Stimulated activated naive B cell treated with anti-CD40 and anti-IgM and Interleukin-4, amounts not matched to agents 10 μg/mL and 1 μg/mL and 100 μg/mL, for 72 hours (primary cell): ENCODE measurements at places on chromosomes 4 and X.

GRCh38 chrX:118847676-118848075, 24.1 kb downstream of the ZCCHC12 start:
- no peak for DNase-seq

GRCh38 chr4:119329835-119330620, 8.1 kb upstream of the FABP2 start:
- no peak for DNase-seq

- DNase-seq = no peak
These were observed 90.7 kb upstream of the BRS3 start for GRCh38 chrX:136397001-136397400.

GRCh38 chr4:121177246-121178137, 13.4 kb upstream of the TNIP3 start:
- DNase-seq = no peak

GRCh38 chrX:138986235-138986634, 274.7 kb upstream of the FGF13 start:
- no peak for DNase-seq

GRCh38 chrX:9342561-9343051, 122.3 kb upstream of the TBL1X start:
- peak; percentile 13 for DNase-seq

- no peak for DNase-seq
These were observed 37.3 kb downstream of the RNF212 start for GRCh38 chr4:1075809-1076699.

DNA sequence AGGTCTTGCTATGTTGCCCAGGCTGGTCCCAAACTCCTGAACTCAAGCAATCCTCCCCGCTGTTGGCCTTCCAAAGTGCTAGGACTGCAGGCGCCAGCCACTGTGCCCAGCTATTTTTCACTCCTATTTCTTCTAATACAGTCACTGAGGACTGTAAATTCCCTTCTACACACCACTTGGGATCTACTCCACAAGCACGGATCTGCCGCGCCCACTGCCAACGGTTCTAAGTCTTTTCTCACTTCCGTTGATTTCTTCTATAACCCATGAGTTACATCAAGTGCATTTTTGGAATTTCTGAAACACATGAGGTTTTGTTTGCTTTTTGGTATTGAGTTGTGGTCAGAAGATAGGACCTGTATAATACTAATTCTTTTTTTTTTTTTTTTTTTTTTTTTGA, 48.6 kb downstream of the FAM53A start:
- no peak for DNase-seq

DNA sequence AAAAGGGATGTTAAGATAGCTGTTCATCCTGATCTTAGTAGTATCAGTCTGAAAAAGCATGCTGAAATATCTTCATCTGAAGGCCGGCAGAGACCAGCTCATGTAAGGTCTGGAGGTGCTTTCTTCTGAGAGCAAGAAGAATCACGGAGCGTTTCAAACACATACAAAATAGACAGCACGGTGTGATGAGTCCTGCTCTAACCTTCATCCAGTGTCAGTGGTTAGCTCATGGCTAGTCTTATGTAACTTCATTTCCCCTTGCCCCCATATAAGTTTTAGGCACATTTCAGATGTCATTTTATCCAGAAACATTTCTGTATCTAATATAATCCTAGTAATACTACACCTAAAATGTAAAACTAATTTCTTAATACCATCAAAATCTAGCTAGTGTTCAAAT, 27.8 kb downstream of the ADD1 start:
- DNase-seq = no peak

GRCh38 chrX:16892504-16893362, 22.6 kb upstream of the RBBP7 start:
- peak; percentile 36 for DNase-seq

GRCh38 chrX:119880552-119881437, 9.2 kb downstream of the NDUFA1 start:
- peak; percentile 15 for DNase-seq

GRCh38 chr4:77398256-77398655, 207.4 kb upstream of the CXCL13 start:
- no peak for DNase-seq

DNA sequence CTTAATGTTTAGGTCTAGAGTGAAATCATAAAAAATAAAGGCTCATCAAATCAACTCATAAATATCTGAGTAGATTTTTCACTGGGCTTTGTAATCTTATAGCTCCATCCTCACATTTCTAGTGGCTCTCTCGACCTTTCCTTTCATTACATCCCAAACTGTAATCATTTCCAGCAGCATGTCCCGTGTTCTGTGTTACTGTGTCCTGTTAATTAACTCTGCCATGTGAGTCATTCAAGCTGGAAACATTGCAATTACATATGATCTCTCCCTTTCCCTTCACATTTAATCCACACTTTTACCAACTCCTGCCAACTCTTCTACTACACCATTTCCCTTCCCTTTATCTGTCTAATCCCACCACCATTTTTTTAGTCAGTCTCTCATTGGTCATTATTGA, 75.5 kb downstream of the UGT8 start:
- no peak for DNase-seq

GRCh38 chr4:53490965-53491622, 100.2 kb downstream of the LNX1 start:
- no peak for DNase-seq

- no peak for DNase-seq
These were observed 201.8 kb upstream of the LEF1 start for GRCh38 chr4:108370291-108371141.

DNA sequence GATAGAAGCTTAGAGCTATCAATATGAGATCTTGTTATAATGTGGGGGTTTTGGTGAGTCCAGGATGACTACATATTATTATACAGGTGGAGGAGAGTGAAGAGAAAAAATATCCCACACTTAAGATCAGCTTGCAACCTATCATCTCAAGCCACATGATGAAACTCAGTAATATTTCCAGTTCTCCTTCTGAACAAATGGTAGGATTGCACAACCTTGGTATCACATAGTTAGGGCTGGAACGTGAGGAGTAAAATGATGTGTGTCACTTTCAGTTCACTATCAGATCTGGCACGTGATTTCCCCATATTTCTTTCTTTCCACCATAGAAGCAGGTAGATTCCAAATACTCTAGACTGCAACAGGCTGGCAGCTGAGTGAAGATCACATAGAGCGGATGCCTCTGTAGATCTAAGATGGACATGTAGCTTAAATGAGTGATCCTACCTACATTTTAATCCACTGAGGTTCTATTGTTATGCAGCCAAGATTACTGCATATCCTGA, 150.6 kb upstream of the ANKRD50 start:
- DNase-seq = no peak

DNA sequence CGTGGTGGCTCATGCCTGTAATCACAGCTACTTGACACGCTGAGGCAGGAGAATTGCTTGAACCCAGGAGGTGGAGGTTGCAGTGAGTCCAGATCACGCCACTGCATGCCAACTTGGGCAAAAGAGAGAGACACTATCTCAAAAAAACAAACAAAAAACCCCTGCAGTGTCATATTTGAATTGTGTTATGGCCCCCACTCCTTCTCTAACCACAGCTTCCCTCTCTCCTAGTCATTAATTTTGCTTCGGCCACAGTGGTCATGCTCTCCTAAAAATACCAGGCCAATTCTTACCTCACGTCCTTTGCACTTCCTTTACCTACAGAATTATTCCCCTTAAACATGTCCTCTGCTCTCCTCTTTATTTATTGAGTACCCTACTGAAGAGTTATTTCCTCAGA, 206.1 kb downstream of the PPP3CA start:
- DNase-seq = no peak

DNA sequence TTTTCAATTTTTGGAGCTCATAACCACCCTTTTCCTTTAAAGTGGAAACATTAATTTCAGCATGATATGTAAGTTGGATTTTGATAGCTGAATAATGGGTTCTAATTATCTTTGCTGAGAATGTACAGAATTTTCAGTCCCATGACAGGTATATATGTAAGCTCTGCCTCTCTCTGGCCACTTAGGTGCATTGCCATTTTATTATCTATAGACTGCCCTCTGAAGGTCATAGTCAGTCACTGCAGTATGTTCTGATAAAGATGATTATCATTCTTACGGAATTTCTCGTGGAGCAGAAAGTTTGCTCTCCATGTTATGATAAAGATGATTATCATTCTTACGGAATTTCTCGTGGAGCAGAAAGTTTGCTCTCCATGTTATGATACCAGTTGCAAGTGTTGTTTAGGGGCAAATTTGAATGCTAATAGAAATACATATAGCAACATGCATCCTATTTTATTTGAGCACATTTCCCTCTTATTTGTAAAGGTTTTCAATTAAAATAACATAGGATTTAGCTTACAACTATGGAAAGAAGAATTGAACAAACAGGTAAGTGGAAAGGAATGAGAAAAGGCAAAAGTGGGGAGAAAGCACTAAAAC, 10.4 kb downstream of the AFP start:
- DNase-seq = no peak

DNA sequence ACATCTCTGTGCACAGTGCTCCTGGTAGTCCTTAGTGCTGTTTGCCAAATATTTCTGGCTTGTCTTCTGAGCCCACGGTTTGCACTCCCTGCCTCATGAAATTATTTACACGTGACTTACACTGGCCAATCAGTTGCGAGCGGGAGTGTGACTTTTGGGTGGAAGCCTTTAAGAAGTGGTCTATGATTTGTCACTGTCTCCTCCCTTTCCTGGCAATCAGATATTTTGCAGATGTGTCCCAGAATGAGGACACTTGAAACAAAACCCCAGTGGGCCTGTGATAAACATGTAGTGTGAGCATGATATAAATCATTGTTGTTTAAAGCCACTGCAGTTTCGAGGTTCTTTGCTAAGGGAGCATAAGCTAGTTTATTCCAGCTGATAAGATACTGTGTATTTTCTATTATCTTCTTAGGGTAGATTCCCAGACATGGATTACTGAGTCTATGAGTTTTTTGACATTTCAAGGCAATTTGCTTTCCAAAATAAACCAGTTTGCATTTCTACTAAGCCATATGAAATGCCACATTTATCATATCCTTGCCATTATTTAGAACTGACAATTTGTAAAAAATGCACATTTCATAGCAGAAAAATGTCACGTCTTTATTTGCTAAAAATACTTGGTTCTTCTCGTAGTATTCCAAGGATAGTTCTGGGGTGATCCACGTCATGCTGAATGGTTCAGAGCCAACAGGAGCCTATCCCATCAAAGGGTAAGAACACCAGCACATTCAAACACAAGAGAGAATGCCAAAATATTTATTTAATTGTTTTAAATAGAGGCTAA, 12.0 kb downstream of the BST1 start:
- DNase-seq = no peak

- peak; percentile 55 for DNase-seq
These were observed 25.2 kb upstream of the G3BP2 start for GRCh38 chr4:75698162-75698962.

DNA sequence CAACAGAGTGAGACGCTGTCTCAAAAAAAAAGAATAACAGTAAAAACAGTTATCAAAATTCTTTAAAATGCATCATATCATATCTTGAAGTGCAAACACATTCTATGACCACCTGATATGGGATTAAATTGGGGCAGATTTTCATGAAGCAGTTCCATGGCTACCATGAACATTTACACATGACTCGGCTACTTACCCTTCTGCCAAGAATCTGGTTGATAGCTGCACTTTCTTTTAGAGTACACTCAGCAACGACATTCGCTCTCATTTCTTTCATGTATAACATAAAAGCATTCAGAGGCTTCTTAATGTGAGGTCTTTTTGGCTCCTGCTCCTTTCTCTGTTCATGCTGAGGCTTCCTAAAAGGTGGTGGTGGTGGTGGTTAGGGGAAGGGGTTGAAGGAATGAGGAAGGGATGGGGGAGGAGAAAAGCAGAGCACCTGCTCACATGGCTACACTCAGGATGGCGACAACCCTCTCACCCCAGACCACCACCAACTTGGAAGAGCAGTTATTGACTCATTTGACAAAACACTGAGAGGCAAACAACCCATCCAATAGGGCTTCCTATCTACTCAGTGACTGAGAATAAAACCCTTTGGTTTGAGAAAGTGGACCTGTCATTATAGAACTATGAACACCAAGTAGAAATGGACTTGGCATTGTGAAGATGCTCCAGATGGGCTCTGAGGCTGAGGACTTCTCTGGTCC, 88.5 kb downstream of the HADH start:
- DNase-seq = no peak

DNA sequence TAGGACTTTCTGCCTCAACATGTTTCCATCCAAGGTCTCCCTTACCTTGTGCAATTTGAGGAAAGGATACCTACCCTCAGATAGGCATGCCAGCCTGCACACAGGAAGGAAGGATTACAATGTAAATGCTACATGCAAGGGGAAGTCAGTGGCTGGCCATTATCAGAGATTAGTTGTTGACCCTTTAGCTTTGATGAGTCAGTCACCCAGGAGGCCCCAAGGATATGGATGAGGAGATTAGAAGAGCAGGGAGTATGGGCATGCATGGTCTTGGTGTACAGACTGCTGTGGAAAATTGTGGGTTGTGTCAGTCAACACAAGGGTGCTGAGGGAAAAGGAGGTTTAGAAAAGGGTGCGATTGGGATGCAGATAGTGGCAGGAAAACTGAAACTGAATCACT, 92.0 kb downstream of the GUCY2F start:
- no peak for DNase-seq

DNA sequence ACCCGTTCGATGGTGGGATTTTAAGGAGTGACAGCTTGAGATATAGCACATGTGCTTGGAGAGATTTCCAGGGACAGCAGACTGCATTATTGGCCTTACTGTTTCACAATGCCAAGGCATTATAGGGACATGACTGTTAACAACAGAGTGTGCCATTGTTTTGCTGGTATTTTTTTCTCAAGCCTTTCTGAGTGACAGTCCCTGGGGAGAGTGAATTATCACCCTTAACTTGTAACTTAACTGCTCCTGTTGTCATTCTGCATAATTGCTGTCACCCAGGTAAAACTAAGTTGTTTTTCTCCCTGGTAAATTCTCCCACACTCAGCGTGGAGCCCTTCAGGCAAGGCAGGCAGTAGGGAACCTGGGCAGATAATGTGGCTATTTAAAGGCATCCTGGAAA, 989.2 kb upstream of the LCORL start:
- DNase-seq = no peak

- no peak for DNase-seq
These were observed 13.8 kb upstream of the ZNF674 start for GRCh38 chrX:46559062-46559461.

DNA sequence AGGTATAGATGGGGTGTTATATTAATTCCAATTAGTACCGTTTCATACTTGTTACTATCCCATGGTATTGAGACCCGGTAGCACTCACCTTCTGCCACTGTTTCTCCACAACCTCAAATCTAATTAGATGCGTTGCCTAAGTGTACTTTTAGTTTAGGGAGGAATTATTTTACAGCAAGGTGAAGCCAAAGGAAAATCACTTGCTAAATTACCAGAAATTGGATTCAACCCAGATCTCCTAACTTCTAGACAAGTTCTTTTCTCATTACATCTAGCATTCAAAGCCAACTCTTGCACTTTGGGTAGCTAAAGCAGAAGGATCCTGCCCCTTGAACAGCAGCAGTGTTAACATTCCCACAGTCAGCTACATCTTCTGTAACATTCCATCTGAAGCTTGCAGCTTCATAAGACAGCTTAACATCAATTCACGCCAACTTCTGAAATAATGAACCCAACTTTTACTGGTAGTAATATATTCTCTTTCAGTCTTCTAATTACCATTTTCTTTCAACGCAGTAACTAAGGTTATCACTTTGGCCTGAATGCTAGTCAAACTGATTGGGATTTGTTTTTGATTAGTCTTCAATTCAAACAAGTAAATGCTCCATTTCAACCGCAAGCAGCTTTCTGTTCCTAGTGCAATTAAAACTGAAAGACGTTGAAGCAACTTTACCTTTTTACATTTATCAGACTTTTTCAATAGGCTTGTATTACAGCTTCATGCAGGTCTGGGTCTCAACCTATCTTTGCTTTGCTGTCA, 934 bp upstream of the SEC31A start:
- DNase-seq = no peak
